ENCODE measurements at places on chromosomes 11 and 22.

- no peak for DNase-seq
Observed at GRCh38 chr11:105665281-105665680, 55.4 kb downstream of the GRIA4 start.

DNA sequence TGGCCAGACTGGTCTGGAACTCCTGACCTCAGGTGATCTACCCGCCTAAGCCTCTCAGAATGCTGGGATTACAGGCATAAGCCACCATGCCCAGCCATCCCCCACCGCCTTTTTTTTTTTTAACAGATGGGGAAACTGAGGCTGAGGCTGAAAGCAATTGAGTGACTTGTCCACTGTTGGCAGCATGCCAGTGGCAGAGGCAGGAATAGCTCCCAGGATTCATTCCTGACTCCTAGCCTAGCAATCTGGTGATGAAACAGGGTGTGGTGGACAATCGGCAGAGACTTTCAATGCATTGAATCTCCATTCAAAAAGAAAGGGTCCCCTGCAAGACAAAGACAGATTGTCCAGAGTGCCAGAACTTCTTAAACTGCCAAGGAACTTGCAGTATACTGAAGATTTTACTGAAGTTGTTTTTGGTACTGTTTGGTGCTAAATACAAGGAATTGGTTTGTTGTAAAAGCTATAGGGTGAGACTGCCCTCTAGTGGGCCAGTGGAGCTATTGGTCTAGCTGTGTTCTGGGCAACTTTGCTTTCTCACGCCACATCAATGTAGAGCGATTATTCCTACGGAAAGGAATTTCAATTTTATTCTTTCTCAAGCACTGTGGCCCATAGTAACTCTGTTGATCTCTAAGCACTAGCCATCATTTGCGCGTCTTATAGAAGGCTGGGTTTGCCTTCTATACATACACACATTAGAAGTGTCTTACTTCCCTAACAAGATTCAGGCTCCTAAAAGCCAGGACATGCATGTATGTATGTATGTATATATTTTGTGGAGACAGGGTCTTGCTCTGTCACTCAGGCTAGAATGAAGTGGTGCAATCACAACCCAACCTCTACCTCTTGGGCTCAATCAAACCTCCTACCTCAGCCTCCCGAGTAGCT lies 21.0 kb downstream of the C22orf31 start:
- DNase-seq = peak; percentile 5

GRCh38 chr11:110131386-110132123 lies 38.4 kb downstream of the ZC3H12C start:
- no peak for DNase-seq

- no peak for DNase-seq
Observed at GRCh38 chr22:17974087-17974486, 50.3 kb downstream of the MICAL3 start.

GRCh38 chr11:117663414-117663813 lies 133.6 kb downstream of the DSCAML1 start:
- no peak for DNase-seq

DNA sequence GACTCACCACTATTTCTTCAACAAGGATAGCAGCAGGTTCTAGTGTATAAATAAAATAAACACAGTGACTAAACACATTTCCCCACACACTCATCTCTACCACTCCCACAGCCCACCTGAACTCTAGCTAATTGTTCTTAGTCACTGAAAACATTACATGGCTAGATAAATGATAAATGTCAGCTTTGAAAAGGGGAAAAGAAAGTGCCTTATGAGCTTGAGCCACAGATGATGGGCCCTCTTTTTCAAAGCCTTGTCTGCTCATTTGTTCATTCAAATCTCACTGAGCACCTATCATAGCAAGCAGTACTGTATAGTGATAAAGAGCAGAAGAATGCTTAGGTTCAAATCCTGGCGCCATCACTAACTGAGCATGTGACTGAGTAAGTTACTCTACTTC lies 58.3 kb downstream of the SIK3 start:
- no peak for DNase-seq

DNA sequence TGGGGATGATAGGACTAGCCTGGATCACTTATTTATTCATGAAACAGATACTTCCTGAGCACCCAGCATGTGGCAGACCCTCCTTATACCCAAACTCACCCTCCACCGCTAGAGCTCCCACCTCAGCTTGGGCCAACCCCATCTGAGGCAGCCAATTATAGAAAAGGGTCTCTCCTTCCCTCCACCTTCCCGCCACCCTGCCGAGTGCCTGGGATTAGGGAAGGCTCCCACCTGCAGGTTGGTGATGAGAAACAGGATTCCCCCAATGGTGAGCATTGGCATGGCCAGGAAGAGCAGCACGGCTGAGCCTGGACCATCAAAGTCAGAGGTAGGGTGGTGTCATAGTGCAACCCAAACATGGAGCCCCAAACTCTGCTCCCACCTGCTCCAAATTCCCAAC lies 5.9 kb downstream of the SLC43A3 start:
- no peak for DNase-seq

- DNase-seq = no peak
Observed at GRCh38 chr11:36317992-36318391, 21.9 kb downstream of the PRR5L start.

DNA sequence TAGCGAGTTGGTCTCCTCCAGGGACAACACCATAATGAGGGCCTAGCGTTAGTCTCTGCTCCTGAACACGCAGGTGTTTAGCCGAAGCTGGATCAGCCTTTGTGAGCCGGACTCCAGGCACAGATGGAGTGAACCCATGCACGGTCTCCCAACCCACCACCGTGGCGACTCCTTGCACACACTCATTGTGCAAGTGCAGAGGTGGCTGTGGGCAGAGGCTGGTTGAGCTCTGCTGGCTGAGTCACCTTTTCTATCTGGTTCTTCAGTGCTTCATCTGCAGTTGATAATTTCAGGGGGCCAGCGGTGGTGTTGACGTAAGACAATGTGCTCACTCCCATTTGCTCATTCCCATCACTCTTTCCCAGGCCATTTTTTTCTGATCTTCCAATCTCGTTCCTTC lies 72.1 kb upstream of the SLC22A12 start:
- no peak for DNase-seq

DNA sequence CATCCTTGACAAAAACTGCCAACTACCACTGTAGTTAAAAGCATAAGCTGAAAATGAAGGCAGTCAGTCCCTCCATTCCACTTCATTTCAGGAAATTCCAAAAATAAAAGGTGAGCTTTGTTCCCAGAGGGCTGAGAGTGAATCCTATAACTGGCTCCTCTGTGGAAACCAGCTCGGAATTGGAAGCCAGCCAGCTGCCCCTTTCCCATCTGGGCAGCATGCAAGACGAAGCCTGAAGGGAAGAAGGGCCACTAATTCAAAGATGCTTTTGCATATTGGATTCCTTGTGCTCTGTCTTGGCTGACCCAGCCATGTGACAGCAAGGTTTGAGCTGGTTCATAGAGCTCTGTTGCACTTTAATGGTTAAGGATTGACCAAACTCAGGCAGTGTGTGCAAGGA lies 83.4 kb downstream of the ALX4 start:
- no peak for DNase-seq

GRCh38 chr11:17382046-17382728 lies 6.3 kb downstream of the KCNJ11 start:
- no peak for DNase-seq

DNA sequence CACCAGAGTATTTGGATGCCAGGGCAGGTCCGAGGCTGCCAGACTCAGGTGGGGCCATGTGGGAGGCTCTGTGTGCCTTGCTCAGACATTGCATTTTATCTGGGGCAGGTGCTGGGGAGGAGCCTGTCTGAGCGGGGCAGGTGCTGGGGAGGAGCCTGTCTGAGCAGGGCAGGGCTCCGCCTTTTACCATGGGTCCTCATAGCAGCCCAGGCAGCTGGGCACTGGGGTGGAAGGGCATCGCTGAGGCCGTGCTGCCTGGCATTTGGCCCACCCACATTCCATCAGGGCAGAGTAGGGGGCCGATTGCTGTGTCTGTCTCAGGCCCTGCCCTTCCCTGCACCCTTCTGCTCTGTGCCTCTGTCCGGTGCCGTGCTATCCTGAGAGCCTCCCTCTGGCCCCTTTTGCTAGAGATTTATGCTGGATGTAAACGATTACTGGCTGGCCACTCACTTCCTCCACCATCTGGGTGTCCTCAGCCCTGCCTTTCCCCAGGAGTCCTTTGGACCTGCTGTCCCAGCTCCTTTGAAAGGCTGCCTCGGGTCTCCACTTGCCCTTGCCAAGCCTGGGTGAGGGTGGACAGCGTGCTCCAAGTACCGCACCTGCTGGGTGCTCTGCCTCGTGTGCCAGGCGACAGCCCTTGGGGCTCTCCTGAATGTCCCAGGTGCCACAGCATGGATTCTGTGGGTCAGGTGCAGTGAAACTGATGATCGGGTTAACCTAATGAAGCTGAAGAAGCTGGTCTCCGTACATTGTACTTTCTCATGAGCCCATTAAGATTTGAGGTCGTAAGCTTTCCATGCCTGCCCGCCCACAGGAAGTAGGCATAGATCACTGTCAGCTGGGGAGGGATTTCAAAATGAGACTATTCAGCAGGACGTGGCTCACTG lies 281.6 kb downstream of the TBC1D22A start:
- no peak for DNase-seq

- DNase-seq = no peak
Observed at GRCh38 chr22:46524203-46524740, 13.1 kb downstream of the CELSR1 start.

DNA sequence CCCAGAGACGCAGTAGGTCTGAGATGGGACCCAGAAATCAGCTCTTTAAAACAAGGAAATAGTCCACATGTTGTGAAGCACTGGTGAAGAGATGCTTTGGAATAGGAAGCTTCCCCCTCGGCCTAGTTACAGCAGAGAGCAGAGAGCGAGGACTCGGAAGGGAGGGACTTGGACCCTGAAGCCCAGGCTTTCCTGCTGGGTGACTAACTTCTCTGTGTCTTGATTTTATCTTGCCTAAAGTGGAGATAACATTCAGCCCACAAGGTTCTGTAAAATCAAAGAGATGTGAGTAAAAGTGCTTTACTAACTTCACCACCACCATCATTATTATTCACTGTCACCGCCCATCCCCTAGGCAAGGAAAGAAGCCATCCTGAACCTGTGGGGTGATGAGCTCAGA lies 58.4 kb downstream of the THAP12 start:
- no peak for DNase-seq

DNA sequence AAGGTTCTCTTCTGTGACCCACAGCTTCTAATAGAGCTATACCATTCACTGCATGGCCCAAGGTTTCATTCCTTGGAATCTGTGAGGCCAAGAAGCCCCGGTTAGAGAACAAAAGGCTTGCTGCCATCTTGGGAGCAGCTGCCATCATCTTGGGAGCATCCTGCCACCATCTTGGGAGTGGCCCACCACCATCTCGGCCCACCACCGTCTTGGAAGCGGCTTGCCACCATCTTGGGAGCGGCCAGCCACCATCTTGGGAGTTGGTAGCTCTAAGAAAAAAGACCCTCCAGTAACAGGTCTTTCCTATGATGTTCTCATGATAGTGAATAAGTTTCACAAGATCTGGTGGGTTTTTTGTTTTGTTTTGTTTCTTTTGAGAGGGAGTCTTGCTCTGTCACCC lies 703.9 kb upstream of the ANO3 start:
- DNase-seq = no peak

GRCh38 chr22:27494785-27495184 lies 306.8 kb downstream of the MN1 start:
- no peak for DNase-seq

GRCh38 chr11:8056810-8057463 lies 24.1 kb upstream of the TUB start:
- no peak for DNase-seq

DNA sequence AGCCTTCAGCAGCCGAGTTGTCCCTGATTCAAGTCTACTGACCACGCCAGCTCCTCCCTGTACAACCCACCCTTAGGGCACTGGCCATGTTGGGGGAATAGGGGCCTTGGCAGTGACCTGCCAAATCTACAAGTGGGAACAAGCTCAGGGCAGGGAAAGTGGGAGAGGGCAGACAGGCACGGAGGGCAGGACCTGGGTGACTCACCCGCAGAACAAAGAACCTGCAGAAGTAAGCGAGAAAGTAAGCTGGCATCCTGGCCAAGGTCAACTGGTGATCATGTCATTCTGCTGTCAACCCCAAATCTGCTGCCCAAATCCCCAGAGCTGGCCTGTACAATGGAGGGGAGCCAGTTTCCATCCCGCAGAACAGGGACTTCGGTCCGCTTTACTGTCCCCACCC lies 7.9 kb upstream of the SCGB1A1 start:
- DNase-seq = no peak

DNA sequence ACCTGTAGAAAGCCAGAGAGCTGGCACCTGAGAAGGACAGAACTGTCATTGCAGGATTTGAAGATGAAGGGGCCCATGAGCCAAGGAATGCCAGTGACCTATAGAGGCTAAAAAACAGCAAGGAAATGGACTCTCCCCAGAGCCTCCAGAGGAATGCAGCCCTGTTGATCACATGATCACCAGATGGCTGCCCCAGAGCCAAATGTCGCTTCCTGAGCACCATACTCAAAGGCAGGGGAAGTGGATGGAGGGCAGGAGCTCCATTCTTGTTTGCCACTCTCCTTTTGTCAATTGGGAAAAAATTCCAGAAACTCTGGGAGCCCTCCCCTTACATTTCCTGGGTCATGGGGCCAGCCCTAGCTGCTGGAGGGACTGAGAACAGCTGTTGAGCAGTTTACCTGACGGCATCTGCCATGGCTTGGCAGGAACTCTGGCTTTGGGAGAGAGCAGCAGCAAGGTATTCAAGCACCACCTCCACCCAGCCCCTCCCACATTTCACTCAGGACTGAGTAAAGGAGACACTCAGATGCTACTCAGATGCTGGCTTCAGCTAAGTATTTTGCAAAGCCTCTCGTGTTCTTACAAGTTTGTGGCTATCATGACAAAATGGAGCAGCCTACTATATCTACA lies 46.9 kb downstream of the DKK3 start:
- DNase-seq = no peak

DNA sequence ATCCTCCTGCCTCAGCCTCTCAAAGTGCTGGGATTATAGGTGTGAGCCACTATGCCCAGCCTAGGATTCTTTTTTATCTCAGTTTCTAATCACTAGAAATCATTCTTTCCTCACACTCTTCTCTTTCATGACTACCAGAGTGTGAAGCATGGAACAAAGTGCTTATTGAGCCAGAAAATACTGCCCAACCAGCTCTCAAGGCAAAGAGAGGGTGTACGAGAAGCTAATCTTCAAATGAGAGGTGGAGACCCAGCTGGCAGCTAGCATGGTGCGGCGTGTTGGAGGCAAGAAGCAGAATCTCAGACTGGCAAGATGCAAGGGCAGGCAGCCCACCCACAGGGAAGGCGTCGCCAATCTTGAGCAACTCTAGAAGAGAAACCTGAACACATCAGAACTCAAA lies 41.1 kb upstream of the ME3 start:
- DNase-seq = no peak

- DNase-seq = no peak
Observed at GRCh38 chr11:96365493-96365892, 22.5 kb upstream of the MAML2 start.

All from NCI-H187 (cell line).